Kidney epithelial cell (primary cell): ENCODE measurements at places on chromosomes 2 and 18. TPM values are rescaled to one million over a fixed set of nuclear protein-coding genes. Genes with fewer than 3 reads are reported as not detected.

LIMS3 gene
- 0.62 and 4.1 TPM in 2 replicates for total RNA-seq

DNA sequence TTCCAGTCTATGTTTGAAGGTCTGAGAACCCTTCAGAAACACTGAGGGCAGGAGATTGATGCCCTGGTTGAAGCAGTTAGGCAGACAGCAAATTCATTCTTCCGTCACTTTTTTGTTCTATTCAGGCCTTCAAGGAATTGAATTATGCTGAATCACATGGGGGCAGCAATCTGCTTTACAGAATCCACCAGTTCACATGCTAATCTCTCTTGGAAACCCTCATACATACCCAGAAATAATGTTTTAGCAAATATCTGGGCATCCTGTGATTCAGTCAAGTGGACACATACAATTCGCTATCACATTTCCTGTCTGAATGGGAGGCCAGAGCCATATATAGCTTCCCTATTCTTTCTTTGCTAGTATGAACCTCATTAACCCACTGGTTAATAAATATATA, 301.4 kb upstream of the CNTNAP5 start:
- DNase-seq = no peak

DNA sequence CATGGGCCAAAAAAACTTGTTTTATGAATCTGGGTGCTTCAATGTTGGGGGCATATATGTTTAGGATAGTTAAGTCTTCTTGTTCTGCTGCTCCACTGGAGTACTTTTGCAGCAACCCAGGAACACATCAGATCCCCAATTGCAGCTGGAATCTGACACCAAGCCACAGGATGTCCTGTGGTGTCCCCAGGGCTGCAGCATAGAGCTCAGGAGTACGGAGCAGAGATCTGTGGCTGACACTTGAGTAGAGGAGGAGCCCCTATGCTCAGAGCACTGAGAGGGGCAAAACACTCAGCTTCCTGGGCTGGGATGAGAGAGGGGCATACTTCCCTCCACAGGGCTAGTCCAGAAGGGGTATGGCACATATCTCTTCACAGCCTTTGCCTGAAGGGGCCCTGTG, 138.9 kb upstream of the ERBB4 start:
- DNase-seq = no peak

GRCh38 chr18:35331367-35332087, 12.7 kb downstream of the ZNF24 start:
- no peak for DNase-seq

REG3A gene
- total RNA-seq = not detected in 2 replicates
